Activated CD4-positive, alpha-beta memory T cell treated with anti-CD3 and anti-CD28 coated beads, Interleukin-2, amount 10 ng/mL, durations not matched to agents 7 days and 5 days (primary cell): ENCODE measurements at places on chromosomes 3 and 15.
A peak's percentile ranks its signal among the peaks of the same experiment; 100 is the strongest.

DNA sequence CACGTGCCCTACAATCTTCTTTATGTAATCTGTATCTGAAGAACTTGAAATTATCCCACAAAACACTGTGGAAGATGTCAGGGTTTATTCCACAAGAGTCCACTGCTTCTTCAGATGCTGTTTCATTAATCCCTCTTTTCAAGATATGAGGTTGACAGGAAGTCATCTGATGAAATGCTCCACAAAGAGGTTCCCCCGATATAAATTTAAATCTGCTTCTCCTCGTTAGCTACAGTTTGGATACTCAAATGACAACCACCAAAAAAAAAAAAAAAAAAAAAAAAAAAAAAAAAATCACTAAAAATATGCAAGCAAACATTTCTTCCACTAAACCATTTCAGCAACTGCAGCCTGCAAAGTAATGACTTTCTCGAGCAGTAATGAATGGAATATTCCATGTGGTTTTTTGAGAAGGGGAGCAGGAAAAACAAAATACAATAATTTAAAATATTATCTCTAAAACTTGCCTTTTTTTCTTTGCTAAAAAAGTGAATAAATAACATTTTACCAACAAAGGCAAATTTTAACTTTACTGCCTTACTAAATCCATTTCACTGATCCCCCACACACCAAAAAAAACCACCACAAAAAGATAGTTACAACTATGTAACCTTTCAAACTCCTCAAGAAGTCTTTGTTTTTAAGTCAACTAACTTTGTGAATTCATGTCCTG lies 37.8 kb downstream of the DLG1 start:
- DNase-seq = no peak

DNA sequence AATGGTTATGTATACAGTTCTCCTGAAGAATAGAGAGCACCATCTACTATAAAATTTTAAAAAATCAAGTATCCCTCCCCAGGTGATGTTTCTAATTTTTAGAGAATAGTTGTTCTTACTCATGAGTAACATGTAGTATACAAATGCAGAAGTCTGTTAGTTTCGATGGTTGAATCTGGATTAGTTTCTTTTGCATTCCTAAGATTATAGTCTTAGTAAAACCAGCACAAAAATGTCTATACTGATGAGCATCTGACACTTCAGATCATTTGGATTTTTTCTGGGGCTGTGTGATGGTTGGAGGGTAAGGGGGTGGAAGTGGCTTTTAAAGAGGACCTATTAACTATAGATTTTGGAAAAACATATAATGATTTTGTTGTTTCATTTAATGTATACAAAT lies 167.3 kb upstream of the SGO1 start:
- DNase-seq = no peak

DNA sequence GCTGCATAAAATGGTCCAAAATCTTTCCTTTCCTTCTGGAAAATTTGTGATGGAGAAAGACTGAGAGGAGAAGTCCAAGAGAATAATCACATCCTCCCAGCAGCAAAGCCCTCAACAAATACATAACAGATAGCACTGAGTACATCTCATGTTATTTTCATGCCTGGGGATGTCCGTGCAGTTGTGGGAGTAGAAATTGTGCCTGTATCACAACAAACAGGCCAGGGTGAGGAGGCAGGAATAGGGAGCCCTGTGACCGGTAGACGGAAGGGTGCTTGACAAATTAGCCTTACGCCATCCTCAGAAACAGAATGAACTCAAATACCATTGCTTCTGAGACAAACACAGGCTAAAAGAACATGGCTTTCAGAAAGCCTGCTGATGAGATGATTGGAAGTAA lies 333.2 kb upstream of the UMPS start:
- DNase-seq = no peak

GRCh38 chr3:149833241-149833640 lies 20.2 kb downstream of the RNF13 start:
- no peak for DNase-seq

- DNase-seq = no peak
Observed at GRCh38 chr3:114756506-114757279, 390.4 kb downstream of the ZBTB20 start.

DNA sequence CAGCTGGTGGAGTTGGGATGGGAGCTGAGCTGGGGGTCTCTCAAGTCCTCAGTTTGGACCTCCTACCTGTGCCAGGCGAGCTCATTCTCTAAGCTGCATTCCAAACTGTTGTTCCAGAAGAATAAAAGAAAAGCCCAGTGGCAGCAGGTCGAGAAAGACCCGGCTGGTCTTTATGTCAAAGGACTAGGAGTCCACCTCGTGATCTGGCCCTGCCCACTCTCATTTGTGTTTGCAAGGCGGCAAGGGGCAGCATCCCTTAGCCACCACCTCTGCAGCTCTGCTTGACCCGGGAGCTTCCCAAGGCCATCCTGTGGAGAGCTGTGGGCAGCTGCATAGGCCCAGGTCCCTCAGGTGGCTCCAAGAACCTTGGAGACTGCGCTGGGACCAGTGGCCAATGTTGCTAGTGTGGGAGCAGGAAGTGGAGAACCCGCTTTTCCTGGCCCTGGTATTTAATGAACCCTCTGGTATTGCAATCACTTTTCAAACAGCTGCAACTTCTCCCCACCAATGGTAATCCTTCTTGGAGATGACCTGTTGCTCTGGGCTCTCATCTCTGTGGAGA lies 30.9 kb downstream of the KY start:
- peak; percentile 3 for DNase-seq

DNA sequence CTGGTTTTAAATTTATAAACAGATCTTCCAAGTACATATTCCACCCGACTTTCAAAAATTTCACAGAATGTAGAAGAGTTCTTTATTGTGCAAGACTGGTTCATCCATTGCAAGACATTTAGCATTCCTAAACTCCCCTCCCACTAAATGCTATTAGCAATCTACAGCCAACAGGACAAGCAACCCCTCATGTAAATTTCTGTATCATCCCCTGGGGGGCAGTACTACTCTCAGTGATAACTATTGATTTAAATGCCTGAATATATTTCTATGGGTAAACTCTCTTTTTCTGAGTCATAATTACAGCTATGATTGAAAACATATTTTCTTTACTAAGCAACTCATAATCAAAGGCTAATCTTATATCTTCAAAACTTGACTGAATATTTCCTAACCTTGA lies 10.7 kb upstream of the SLC15A2 start:
- DNase-seq = no peak

GRCh38 chr3:69505770-69506407 lies 120.0 kb upstream of the FRMD4B start:
- no peak for DNase-seq

- no peak for DNase-seq
Observed at GRCh38 chr15:101684384-101684783, 32.2 kb upstream of the TM2D3 start.
